Pancreas (tissue), 10 donors: ENCODE measurements at places on chromosomes 11 and 22.

GRCh38 chr22:35586771-35587170, 30.4 kb downstream of the MB start:
- DNase-seq: no peak

DNA sequence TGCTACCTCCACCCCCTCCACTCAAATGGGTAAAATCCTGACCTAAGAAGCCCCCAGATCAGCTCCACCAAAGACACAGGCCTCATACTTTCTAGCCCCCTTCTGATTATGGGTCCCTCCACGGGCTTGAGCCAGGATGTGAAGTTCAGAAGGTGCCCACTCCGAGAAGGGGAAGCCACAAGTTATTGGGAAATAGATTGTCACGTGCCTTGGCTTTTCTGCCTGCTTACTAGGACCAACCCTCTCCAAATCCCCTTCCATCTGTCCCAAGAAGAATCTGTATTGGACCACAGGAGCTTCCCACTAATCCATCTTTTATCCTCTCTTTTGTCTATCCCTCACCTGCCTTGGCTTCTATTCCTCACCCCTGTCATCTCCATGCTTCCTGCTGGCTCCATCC, 3.0 kb upstream of the NRGN start:
- no peak for DNase-seq

- no peak for DNase-seq
These were observed 94.8 kb downstream of the PICALM start for GRCh38 chr11:85974122-85974521.

DNA sequence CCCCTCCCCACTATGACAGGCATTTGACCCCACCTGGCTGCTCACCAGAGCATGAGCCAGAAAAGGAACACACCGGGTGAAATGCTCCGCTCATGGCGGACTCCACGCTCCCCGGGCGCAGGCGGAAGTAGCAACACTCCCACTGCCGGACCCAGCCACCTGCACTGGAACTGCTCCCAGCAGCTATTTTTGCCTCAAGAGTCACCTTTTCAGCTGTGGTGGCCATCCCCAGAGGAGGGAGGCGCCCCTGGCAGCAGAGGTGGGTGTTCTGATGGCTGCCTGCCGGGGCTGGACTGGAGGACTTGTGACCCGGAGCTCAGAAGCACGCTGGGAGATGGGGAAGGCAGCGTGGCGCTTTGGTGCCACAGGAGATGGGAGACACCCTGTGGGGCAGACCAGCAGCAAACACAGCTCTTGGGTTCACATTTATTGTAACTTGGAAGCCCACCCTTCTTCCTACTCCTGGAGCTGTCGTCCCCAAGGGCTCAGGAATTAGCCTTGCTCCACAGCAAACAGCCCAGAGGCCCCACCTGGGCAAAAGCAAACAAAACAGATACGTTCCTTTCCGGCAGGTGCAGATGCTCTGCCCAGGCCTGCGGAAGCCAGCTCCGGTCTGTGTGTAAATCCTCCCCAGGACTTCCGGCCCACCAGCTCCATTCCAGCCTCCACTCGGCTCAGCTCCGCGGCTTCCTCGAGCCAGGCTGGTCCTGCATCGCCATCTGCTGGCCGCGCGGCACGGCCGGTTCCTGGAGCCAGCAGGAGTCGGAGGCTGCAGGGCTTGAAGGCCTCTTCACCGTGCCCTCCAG, 3.7 kb downstream of the RPS19BP1 start:
- DNase-seq: peak; percentile 92

DNA sequence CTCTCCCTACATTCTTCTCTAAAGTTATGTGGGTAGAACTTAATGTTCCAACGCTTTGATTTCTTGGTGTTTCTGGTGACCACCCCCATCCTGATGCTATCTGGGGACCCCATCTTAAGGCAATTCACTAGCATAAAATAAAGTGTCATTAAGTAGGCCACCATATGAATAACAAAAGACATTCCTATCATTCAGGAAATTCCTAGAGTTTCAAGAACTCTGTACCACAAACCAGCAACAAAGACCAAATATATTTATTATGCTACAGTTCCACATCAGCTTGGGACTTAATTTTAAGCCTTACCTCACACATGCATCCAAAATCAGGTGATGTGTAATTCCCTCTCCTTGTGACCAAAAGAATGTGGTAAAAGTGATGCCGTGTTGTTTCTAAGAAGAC, 254.6 kb upstream of the LRRC4C start:
- DNase-seq: no peak

- DNase-seq: no peak
These were observed 551.8 kb downstream of the NTM start for GRCh38 chr11:131922220-131922619.

GRCh38 chr11:71194710-71195109, 57.7 kb downstream of the SHANK2 start:
- no peak for DNase-seq

- no peak for DNase-seq
These were observed 536.5 kb downstream of the BRD1 start for GRCh38 chr22:49291169-49291568.

GRCh38 chr11:9146477-9146876, 55.1 kb upstream of the SCUBE2 start:
- no peak for DNase-seq

DNA sequence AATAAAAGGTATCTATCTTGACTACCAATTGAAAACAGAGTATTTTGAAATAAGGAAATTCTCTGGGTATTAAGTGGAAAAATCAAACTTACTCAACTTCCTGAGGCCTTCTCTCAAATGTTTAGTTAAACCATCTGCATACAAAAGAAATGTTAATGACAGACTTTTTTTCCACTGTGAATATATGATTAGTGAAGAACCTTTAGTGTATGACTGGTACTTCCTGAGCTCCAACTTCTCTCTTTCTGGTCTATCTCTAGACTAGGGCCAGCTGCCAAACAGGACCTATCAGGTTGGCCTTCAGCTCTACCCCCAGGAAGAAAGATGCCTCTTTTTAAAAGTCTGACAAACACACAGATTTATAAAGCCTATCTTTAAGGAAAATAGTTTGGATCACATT, 68.8 kb upstream of the SCUBE2 start:
- DNase-seq: no peak

- DNase-seq: peak; percentile 70
These were observed 959 bp downstream of the CCND1 start for GRCh38 chr11:69641681-69642548.

- DNase-seq: no peak
These were observed 761 bp downstream of the HMBS start for GRCh38 chr11:119085437-119085847.

DNA sequence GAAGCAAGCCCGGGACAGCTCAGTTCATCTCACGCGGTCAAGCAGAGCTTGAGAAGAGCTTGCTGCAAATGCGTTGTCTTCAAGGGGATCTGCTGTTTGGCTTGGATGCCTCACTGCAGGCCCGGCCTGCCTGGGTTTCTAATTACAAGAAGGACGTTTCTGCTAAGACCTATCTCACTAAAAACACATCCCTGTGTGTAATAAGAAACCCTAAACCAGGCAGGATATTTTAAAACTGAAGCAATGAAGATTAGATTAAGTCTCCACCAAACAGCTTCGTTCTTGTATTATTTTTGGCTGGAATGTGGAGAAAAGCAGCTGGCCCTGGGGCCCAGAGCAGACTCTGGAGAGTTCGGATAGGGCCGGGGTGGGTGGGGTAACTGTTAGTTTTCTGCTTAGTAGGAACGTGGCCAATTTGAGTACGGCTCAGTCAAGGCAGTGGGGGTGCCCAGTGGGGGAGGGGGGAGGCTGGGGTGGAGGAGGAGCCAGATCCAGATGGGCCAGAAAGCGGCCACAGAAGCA, 6.0 kb downstream of the PKNOX2 start:
- no peak for DNase-seq

DNA sequence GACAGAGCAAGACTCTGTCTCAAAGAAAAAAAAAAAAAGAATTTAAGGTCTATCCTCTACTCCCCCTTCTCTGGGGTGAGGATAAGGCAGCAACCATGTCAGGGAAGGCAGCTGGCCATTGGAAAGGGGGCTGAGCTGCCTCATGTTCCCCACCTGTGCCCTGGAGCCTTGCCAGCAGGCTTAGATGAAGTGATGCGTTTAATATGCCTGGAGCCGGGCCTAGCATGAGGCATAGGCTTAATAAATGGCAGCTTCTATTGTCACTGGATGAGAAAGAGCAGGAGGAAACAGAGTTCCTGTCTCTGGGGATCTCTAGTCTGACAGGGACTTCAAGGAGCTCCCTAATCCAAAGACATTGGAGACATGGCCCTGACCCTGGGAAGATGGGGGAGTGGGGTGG, 3.2 kb upstream of the KCNE3 start:
- DNase-seq: no peak

GRCh38 chr11:2732261-2732939, 32.6 kb upstream of the KCNQ1OT1 start:
- DNase-seq: peak; percentile 68

- DNase-seq: no peak
These were observed 3.7 kb downstream of the RNH1 start for GRCh38 chr11:503179-503981.

GRCh38 chr11:26359055-26359454, 27.1 kb downstream of the ANO3 start:
- DNase-seq: no peak
